ENCODE measurements at places on chromosomes 1 and 21. TPM values are rescaled to one million over a fixed set of nuclear protein-coding genes. Genes with fewer than 3 reads are reported as not detected.

LHX8 gene
- 1.6 TPM for total RNA-seq

SLFNL1 gene
- total RNA-seq = 0.15 TPM

TMPRSS3 gene
- not detected for total RNA-seq

DNA sequence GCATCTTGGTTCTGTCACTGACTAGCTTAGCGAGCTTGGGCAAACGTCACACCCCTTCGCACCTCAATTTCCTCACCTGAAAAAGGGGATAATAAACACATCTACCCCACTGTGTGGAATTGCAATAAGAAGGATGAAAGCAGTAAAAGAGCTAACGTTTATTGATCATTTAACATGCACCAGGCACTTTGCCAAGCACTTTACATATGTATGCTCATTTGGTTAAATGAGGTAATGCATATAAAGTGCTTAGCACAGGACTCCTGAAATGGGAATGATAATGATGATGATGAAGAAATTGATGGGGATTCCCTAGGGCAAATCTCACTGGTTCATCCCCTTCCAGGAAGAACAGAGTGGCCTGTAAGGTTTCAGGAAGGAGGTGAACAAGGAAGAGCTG is 4.8 kb downstream of the NKAIN1 start:
- DNase-seq = no peak

DNA sequence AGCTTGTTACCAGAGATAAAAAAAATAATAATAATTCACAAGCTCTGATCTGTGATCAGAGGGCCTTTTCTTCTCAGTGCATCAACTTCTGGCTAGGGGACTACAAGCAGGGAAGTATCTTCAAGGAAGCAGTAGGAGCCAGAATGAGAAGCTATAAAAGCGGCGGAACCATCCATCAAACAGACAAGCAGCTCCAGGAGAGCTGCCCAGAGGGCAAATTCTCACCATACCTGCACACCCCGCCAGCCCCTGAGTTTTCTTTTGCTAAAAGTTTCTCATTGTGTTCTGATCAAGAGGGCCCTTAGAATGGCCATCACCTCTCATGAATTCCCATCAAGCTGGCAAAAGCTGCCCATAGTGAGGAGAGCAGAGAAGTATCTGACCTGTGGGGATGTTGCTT is 99.4 kb downstream of the SMYD2 start:
- DNase-seq = peak; percentile 94

- no peak for DNase-seq
These were observed 490.6 kb downstream of the KIF26B start for GRCh38 chr1:245645406-245645805.

DNA sequence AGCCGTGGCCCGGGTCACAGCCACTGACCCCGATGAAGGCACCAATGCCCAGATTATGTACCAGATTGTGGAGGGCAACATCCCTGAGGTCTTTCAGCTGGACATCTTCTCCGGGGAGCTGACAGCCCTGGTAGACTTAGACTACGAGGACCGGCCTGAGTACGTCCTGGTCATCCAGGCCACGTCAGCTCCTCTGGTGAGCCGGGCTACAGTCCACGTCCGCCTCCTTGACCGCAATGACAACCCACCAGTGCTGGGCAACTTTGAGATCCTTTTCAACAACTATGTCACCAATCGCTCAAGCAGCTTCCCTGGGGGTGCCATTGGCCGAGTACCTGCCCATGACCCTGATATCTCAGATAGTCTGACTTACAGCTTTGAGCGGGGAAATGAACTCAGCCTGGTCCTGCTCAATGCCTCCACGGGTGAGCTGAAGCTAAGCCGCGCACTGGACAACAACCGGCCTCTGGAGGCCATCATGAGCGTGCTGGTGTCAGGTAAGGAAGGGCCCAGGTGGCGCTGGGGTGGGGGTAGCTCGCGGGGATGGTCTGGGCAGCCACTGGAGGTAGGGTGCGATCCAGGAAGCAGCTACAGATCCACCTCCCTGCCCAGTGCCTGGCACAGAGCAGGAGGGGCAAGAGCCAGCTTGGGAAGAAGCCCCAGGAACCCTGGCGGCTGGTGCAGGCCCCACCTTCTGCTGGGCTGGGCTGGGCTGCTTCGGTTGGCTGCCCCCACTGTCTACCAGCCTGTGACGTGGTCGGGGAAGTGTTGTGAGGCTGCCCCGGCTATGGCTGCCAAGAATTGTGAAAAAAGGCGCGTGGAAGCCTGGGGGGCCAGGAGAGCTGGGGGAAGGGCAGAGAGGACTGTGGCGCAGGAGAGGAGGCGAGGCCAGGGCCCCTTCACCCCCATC is 3.8 kb downstream of the CELSR2 start:
- DNase-seq = no peak

DNA sequence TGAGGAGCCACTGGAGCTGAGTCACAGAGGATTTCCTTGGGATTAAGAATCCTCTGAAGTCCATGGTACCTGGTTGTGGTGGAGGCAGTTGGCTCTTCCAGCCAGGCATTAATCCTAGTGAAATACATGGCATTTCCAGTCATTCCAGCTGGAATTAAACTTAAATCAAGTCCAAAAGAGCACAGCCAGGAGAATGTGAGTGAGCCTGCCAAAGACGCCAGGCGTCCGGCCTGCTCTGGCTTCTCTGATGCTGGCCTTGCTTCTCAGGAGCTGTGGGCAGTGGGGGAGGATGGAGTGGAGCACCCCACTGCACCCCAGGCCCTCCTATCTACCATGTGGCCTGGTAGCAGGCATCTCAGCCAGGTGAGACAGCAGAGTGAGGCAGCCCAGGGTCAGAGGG is 23.4 kb upstream of the TENT5C start:
- no peak for DNase-seq

GRCh38 chr1:207321079-207321789 is at the start of gene CD55:
Gene CD55 (plus strand): TSS chr1:207321678. CDS start chr1:207321766, 88 bp downstream.
- DNase-seq = peak; percentile 98

DNA sequence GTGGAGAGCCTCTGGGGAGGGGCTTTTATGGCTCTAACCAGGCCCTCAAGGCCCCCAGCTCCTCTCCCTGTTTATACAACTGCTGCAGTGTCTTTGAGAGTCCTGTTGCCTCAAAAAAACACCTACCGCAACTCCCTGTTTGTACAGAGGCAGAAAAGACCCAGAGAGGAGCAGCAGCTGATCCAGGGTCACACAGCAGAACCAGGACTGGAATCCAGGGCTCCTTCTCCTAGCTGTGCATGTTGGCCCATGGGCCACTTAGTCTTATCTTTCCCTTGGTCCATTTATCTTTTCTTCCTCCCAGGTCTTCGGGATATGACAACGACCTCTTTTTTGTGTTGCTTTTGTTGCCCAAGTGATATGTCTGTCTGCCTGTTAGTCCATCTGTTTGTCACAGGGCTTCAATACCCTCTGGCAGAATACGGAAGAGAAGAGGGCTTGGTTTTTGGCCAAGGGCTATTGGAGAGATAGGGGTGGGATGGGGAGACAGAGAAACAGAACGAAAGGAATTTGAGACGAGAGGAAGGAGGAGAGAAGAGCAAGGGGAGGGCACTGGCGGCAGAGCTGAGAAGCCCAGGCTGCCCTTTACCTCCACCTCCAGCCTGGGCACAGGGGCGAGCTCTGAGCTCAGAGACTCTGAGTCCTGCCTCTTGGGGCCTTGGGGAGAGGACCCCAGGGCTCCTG is 33.5 kb upstream of the WASF2 start:
- no peak for DNase-seq

- DNase-seq = peak; percentile 46
These were observed 3.5 kb downstream of the SH3BGRL3 start for GRCh38 chr1:26283279-26283853.

DNA sequence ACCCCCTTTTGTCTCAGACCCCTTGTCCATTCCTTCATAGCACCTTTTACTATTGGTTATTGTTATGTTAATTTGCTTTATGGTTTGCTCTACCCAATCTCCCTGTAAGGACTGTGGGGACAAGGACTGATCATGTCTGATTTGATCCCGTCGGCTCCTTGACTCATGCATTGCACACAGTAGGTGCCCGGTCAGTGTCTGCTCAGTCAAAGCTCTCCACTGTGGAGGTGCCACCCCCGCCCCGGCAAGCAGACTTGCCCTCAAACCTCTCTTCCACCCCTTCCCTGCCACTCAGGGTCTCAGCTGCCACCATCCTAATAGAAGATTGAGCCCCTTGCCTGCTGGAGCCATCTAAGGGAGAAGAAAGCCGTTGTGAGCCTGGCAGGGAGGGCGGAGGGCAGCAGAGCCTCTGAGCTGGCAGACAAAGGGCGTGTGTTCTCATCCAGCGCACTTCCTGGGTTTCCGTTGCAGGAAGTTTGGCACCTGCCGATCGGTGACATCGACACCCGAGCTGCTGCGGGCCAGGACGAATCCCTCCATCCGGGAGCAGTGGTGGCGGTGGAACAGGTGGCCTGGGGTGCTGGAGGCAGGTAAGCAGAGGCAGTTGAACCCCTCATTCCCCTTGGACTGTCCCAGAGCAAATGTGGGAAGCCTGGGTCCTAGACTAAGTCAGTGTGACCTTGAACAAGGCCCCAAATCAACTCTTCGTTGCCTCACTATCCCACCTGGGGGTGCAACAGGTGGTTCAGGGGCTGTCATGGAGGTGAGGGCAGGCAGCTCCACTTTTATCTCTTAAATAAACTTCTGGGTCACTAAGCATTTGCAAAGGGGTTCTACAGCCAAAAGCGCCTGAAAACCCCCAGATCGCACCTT is 2.2 kb upstream of the FBLIM1 start:
- peak; percentile 35 for DNase-seq

- peak; percentile 78 for DNase-seq
These were observed 129.5 kb downstream of the TENT5C start for GRCh38 chr1:117735045-117735992.

- no peak for DNase-seq
These were observed 256.7 kb upstream of the KIAA0040 start for GRCh38 chr1:175449306-175449705.

DNA sequence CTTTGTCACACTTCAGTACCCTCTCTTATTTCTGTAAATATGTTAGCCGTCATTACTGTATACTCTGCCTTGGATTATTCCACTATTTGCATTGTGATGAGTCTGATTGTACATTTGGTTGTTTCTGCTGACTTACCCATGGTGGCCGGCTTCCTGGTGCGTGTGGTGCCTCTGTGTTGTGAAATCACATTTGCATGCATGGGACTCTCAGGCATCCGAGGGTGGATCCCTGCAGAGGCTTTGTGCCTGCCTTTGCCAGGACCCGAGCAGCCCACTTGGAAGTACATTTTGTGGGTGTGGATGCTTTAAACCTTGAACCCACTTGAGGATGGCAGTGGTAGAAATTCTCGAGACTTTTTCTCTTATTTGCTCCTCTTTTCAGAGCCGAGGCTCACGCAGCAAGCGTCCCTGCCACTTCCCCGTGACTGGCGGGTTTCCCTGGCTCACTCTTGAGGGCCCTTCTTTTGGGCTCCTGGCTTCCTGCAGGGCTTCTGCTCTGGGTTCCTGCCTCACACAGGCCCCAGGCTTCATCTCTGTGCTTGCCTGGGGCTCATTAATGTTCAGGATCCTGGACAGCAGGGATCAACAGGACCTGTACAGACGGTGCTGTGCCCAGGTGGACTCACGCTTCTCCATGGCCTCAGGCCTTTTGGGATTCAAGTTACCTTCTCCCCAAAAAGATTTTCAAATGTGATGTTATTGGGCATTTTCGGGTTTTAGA is 36.6 kb downstream of the POFUT2 start:
- DNase-seq = no peak

DNA sequence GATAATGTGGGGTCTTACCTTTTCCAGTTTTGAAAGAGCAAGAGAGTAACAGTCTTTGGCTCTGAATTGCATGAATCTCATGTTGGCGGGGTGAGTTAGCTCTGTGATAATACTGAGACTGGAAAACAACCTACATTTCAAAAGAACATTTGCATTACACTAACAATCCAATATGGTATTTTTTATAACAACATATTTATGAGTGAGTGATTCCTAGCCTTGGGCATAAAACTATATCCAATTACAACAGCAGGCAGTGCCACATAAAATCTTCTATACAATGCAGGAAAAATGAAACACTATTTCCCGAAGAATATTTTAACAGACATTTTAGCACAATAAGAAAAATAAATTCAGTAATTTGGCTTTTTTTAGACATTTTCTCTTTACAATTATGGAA is 303.0 kb downstream of the KCNT2 start:
- DNase-seq = no peak

DNA sequence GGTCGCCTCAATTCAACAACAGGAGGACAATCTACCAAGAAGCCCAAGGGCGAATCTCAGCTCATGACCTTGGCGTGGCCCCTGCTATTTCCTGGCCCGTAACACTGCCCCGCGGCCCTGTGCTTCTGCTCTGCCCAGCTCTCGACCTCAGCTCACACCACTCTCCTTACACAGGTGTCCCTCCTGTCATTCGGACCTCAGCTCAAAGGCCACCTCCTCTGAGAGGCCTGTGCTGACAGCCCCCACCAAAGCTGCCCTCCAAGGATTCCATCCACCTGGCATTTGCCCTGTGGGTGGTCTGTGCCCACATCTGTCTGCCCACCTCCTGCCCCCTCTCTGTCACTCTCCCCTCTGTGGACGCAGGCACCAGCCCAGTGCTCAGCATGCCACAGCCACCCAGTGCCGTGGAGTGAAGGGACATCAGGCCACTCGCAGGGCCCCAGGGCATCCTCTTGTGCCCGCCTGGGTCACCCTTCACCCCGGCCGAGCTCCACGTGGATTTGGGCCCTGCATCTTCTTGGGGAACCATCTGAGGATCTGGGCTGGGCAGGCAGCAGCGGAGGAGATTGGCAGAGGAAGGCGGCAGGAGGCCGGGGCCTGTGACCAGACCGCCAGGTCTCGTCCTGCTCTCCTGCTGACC is 70.3 kb downstream of the DHRS3 start:
- no peak for DNase-seq
